Pulmonary artery endothelial cell (primary cell): ENCODE measurements at places on chromosomes 11 and 22. TPM values are rescaled to one million over a fixed set of nuclear protein-coding genes. Genes with fewer than 3 reads are reported as not detected.

DNA sequence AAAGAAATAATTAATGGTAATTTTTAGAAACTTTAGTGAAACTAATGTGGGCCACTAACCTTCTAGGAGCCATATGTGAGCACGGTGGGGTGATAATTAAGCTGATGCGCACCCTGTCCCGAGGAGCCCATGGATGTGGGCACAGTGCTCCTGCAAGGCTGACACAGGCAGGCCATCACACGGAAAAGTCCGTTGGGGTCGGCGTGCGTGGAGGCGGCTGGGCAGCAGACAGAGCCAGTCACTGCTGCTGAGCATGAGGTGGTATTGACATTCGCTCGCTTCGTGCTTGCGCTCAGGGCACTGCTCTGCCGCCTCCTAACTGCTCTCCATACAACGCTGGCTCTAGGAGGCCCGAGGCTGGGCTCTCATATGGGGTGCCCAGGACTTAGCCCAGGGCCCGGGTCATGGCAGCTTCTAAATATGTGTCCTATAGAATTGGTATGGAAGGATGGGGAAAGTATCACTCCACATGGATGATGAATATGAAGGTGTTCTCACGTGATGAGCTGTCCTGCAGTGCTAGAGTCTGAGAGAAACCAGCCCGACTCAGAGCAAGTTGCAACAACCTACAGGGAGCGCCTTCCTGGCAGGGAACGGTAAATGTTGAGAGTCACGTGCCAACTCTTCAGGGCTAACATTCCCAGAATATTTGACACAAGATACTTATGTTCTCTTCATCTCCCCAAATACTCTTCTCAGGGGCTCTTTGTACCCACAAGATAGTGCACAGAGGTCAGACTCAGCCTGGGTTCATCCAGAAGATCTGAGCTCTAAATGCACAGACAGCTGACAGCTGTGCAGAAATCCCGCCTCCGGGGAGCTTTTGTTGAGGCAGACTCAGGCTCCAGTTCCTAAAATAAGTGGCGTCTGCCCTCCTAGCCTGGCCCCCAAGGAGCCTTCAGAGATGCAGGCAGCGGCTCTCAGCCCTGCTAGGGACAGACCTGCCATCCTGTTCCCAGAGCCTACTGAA lies 50.6 kb upstream of the ARFGAP3 start:
- no peak for DNase-seq

DNA sequence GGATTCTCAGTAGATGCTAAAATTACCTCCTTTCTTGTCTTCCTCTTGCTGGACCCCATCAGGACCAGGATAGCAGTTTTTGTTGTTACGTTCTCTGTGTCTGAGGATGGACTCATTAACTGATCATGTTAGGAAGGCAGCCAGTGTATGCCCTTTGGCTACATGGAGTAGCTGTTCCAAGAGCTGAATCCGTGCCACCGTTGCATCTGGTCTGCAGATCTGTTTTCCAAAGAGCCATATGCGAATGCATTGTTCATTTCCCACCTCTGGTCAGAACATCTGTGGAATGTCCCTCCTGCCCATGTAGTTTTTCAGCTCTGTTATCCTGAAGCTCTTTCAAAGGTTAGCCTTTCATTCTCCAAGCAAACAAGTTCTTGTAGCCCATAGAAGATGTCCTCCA lies 188.4 kb downstream of the SPON1 start:
- no peak for DNase-seq

GRCh38 chr11:110471371-110471770 lies 41.6 kb downstream of the FDX1 start:
- no peak for DNase-seq

DNA sequence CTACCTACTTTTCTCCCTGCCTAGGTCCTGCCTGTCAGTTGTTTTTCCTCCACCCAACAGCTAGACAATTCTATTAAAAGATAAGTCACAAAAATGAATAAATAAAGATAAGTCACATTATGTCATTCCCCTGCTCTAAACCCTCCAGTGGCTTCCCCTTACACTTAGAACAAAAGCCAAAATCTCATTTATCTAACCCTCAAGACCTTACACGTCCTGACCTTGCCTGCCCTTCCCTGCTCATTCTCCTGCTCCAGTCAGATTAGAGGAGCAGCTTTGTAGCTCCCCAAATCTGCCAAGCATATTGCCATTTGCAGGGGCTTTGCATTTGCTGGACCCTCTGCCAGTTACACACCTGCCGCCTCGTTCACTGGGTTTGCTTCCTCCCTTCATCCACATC lies 16.7 kb downstream of the KREMEN1 start:
- no peak for DNase-seq

- no peak for DNase-seq
Observed at GRCh38 chr22:26890870-26891269, 233.5 kb downstream of the MIAT start.

The PANX3 gene
- not detected in 2 replicates for total RNA-seq
